ENCODE measurements at places on chromosomes 6 and 20. TPM values are rescaled to one million over a fixed set of nuclear protein-coding genes. Genes with fewer than 3 reads are reported as not detected.

DNA sequence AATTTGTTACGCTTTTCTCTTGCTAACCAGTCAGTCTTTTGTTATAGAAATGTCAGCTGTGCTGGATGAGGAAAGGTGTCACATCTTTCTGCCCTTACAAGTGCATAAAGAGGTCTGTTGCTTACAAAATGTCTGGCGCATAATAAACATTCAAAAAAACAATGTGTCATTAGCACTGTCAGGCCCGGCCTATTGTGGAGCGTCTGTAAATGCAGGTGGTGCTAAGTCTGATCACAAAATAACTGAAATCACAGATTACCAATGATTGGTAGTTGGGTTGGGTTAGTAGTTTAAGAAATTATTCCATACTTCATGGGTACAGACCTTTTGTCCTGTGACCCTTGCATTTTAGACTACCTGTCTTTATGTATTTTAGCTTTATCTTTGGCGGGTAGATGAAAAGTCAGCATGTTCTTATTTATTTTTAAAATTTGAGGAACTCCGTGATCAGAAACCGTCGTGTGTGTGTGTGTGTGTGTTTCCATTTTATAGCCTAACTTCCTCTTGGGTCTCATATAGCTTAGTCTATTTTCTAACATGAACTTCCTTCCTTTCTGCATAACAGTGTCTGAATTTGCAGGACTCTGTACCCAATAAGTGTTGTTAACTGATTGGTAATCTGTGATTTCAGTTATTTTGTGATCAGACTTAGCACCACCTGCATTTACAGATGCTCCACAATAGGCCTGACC is 88.1 kb upstream of the IFNGR1 start:
- H3K4me3 ChIP-seq: no peak overlapping the region
- no peaks in the 10 kb centered on the region for H3K4me1 ChIP-seq
- DNase-seq: no peak
- H3K36me3 ChIP-seq: no peaks in the 10 kb centered on the region

FAM209B gene
- total RNA-seq: 0.50 TPM

DNA sequence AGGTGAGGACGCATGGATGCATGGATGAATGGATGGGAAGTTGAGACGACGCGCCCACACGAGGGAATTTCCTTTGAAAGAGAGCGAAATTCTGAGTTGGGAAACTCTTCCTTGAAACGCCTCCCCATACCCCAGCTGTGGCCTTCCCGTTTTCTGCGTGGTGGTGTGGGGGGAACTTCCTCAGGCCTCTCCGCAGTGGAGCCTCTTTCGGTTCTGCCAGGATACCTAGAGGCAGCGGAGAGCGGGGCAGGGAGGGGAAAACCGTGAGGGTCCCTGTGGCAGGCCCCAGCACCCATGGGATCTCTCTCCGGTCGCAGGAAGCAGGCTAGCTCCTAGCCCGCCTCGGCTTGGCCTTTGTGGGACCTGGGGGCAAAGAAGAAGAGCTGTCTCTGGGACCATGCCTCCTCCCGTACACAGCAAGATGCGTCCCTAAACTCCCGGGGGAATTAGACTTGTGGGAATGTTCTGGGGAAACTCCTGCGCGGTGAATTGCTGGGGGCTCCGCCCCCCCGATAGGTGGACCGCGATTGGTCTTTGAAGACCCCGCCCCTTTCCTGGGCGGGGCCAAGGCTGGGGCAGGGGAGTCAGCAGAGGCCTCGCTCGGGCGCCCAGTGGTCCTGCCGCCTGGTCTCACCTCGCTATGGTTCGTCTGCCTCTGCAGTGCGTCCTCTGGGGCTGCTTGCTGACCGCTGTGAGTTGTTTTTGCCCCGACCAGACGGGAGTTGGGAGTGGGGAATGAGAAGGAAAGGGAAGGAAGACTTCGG is at the start of gene CD40:
CD40 (plus strand) TSS at position 611 of the 764 bp plus-strand sequence; CDS start at position 641, 30 bp downstream.
- DNase-seq: no peak
- no peak within 1 kb of the TSS for H3K27ac ChIP-seq
- H3K27me3 ChIP-seq: peaks cover 14% of the 10 kb centered on the region
- H3K36me3 ChIP-seq: no peaks in the 10 kb centered on the region
- peak within 1 kb of the TSS; percentile 18 for H3K4me3 ChIP-seq

DNA sequence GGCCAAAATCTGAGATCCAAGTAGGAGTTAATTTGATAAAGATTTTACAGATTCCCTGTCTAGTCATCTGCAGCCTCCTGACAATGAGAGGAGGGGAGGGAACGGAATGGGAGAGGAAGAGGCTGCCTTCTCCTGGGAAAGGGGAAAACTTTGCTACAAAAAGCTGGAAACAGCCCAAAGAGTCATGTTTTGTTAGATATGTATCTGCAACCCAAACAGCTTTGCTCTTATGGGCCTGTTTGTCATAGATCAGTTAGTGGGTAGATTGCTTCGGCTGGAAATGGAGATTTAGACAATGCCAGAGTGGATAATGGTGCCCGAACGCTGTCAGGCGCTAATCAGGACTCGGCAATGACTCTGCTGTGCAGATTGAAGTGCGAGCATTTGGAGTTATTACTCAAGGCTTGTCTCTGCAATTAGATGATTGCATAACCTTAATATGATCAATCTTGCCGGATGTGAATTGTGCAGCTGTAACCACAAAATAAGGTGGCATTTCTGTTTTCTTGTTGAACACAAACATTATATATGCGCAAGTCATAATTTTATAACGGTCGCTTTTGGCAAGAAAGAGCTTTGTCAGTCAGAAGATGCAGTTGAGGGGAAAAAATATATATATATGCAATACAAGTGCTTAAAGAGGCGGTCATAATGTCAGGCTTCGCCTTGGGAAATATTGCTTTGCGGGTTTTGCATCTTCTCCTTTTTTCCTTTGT is 92.4 kb upstream of the MAFB start:
- peaks cover 3% of the 10 kb centered on the region for H3K4me1 ChIP-seq
- DNase-seq: no peak
- no peak overlapping the region for H3K27ac ChIP-seq
- peaks cover 6% of the 10 kb centered on the region for H3K27me3 ChIP-seq
- no peak overlapping the region for H3K4me3 ChIP-seq
- H3K36me3 ChIP-seq: no peaks in the 10 kb centered on the region

- H3K4me3 ChIP-seq: peak overlapping the region; percentile 99
- H3K4me1 ChIP-seq: peaks cover 11% of the 10 kb centered on the region
- no peaks in the 10 kb centered on the region for H3K27me3 ChIP-seq
Measured at GRCh38 chr6:41921712-41921998, 356 bp downstream of the BYSL start.

ABRACL gene
- 11.8 TPM for total RNA-seq

DNA sequence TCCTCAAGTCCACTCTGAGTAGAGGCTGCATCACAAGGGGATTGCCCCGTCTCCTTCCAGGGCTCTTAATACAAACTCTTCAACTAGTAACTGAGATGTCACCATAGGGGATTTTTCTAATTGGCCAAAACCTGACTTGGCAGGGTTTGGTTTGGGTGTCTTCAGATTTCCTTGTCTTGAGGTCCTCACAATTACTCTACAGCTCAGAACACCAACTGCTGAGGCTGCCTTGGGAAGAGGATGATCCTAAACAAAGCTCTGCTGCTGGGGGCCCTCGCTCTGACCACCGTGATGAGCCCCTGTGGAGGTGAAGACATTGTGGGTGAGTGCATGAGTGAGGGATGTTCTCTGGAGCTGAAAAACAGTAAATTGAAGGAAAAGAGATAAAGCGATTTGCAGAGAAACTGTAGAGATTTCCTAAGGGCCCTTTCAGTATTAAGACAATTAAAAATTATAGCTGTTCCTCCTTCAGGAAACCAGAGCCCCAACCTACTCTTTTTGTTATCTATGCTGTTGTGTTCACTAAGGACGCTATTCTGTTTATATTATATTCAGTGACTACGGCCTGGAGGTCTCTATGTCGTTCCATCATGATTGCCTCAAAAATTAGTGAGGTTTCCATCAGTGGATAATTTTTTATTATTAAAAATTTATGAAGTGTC is at the start of gene HLA-DQA1:
HLA-DQA1 (plus strand) TSS at position 188 of the 662 bp plus-strand sequence; CDS start at position 241, 53 bp downstream.
- no peaks in the 10 kb centered on the region for H3K36me3 ChIP-seq
- no peak within 1 kb of the TSS for H3K27ac ChIP-seq
- DNase-seq: no peak
- H3K4me3 ChIP-seq: no peak within 1 kb of the TSS

- no peak overlapping the region for H3K4me3 ChIP-seq
- peaks cover 3% of the 10 kb centered on the region for H3K4me1 ChIP-seq
- H3K27me3 ChIP-seq: no peaks in the 10 kb centered on the region
- H3K36me3 ChIP-seq: no peaks in the 10 kb centered on the region
- DNase-seq: no peak
Measured at GRCh38 chr6:6626187-6626586, 37.7 kb downstream of the LY86 start.

DNA sequence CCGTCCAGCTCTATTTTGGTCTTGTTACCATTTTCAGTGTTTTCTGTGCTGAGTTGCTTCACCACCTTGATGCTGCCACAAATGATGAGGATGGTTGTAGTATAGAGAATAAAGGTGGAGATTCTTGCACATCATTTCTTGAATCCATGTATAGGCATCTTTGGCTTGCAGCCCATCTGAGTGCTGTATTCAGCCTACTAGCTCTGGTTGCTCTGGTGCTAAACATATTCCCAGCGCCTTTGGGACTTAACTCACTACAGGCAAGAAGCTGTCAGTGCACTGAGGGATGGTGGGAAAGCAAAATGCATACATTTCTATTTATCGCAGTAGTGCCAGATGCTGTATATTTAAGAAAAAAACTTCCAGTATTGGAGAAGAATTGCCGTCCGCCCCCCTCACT is 86.0 kb downstream of the CARMIL1 start:
- H3K4me3 ChIP-seq: no peak overlapping the region
- no peaks in the 10 kb centered on the region for H3K27me3 ChIP-seq
- H3K36me3 ChIP-seq: no peaks in the 10 kb centered on the region
- no peak overlapping the region for H3K27ac ChIP-seq
- peaks cover 10% of the 10 kb centered on the region for H3K4me1 ChIP-seq
- DNase-seq: no peak

- H3K4me3 ChIP-seq: no peak overlapping the region
- no peaks in the 10 kb centered on the region for H3K36me3 ChIP-seq
- DNase-seq: no peak
- no peaks in the 10 kb centered on the region for H3K27me3 ChIP-seq
Measured at GRCh38 chr6:111620169-111620568, 14.5 kb upstream of the TRAF3IP2 start.

DNA sequence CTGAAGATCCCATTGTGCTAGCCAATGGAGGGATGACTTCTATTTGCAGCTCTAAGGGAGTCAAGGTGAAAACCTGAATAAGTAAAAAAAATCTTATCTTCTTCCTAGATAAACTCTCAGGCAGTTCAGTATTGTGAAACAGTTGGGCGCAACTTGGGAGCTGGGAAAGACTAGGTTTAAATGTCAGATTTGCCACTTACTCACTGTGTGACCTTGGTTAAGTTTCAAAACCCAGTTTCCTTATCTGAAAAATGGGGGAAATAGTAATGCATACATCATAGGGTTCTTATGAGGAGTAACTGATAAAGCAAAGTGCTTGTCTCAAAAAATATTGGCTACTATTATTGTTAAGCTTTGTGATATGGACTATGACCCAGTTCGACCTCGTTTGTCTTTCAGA is 88.8 kb downstream of the CD83 start:
- H3K36me3 ChIP-seq: no peaks in the 10 kb centered on the region
- no peak for DNase-seq
- H3K27me3 ChIP-seq: no peaks in the 10 kb centered on the region
- H3K4me3 ChIP-seq: no peak overlapping the region

MAK gene
- total RNA-seq: 0.79 TPM

GRCh38 chr20:31806564-31807355 is 12.4 kb upstream of the MYLK2 start:
- no peak overlapping the region for H3K4me3 ChIP-seq
- no peak for DNase-seq
- no peak overlapping the region for H3K27ac ChIP-seq

DNA sequence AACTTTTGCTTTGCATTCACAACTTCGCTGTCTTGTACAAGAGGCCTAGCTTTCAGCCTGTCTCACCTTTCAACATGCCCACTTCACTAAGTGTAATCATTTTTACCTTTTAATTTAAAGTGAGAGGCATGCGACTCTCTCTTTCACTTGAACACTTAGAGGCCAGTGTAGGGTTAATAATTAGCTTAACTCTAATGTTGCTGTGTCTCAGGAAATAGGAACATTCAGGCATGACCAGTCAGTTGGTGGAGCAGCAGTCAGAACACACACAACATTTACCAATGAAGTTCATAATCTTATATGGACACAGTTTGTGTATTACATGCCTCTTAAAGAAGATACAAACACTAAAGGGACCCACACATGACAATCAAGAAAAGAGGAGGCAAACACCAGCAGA is 47.6 kb downstream of the HTR1B start:
- no peaks in the 10 kb centered on the region for H3K27me3 ChIP-seq
- DNase-seq: no peak
- H3K4me3 ChIP-seq: no peak overlapping the region
- no peaks in the 10 kb centered on the region for H3K4me1 ChIP-seq

F13A1 gene
- 47.7 TPM for total RNA-seq

DNA sequence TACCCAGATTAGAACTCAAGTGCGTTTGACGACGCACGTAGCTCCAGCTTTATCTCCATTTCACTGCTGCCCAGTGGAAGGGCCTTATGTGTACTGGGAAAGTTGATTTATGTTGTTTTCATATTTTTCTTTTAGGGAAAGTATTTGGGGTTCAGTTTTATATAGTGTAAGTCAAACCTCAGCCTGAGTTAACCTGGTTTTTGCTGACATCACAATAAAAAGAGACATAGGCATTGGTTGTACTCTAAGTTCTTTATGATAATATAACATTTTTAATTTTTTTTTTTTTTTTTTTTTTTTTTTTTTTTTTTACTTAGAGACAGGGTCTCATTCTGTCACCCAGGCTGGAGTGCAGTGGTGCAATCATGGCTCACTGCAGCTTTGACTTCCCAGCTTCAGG is 34.1 kb upstream of the PRL start:
- H3K4me3 ChIP-seq: no peak overlapping the region
- no peaks in the 10 kb centered on the region for H3K36me3 ChIP-seq
- no peaks in the 10 kb centered on the region for H3K27me3 ChIP-seq
- no peak for DNase-seq
- H3K27ac ChIP-seq: no peak overlapping the region
- no peaks in the 10 kb centered on the region for H3K4me1 ChIP-seq

ZBP1 gene
- 0.20 TPM for total RNA-seq

PCED1A gene
- total RNA-seq: 46.7 TPM

- DNase-seq: no peak
- no peak overlapping the region for H3K27ac ChIP-seq
- no peaks in the 10 kb centered on the region for H3K27me3 ChIP-seq
- no peak overlapping the region for H3K4me3 ChIP-seq
- H3K4me1 ChIP-seq: peaks cover 9% of the 10 kb centered on the region
Measured at GRCh38 chr20:36118371-36118770, 36.2 kb upstream of the EPB41L1 start.

DNA sequence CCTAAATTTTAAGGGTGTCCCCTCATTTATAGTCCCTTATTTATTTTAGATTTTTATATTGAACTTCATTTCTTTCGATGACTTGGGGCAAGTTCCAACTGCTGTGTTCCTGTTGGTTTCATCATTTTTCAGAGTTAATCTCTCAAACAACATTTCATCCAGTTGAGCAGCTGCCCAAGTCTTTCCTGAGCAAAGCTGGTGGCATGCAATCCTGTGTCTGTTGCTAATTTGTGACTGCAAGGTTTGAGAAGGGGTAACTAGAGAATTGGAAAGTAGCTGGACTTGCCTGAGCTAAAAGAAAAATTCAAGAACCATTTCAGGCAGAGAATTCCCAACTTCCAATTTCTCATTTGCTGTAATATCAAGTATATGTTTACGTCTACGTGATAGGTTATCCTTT is 881.5 kb upstream of the SLC35B3 start:
- H3K27ac ChIP-seq: no peak overlapping the region
- H3K4me3 ChIP-seq: no peak overlapping the region
- no peaks in the 10 kb centered on the region for H3K27me3 ChIP-seq
- H3K36me3 ChIP-seq: no peaks in the 10 kb centered on the region
- no peaks in the 10 kb centered on the region for H3K4me1 ChIP-seq
